ENCODE measurements at places on chromosomes 3 and 15. TPM values are rescaled to one million over a fixed set of nuclear protein-coding genes. Genes with fewer than 3 reads are reported as not detected.

The HRH1 gene
- 21.6 TPM for total RNA-seq

The EXD1 gene
- total RNA-seq = not detected

The ACTRT3 gene
- 6.4 TPM for total RNA-seq

The HGD gene
- 1.3 TPM for total RNA-seq

The ANKRD28 gene
- total RNA-seq = 167 TPM

The EHHADH gene
- total RNA-seq = 4.0 TPM

The CACNA1D gene
- total RNA-seq = 0.07 TPM

The TIPIN gene
- 12.9 TPM for total RNA-seq

The MOBP gene
- not detected for total RNA-seq

The CAPN3 gene
- 1.6 TPM for total RNA-seq

The SMCO1 gene
- total RNA-seq = not detected

The C3orf49 gene
- total RNA-seq = not detected

The CORO2B gene
- total RNA-seq = 32.9 TPM

The ZMYND10 gene
- 0.91 TPM for total RNA-seq

The MASP1 gene
- total RNA-seq = 1.7 TPM
